Peyer's patch (tissue), 4 donors: ENCODE measurements at places on chromosomes 7 and 10. TPM values are rescaled to one million over a fixed set of nuclear protein-coding genes. Genes with fewer than 3 reads are reported as not detected.
A peak's percentile ranks its signal among the peaks of the same experiment; 100 is the strongest.

Gene GSAP
- total RNA-seq = 27.2 TPM

- no peak for DNase-seq
Observed at GRCh38 chr10:10873915-10874314, 143.8 kb upstream of the CELF2 start.

DNA sequence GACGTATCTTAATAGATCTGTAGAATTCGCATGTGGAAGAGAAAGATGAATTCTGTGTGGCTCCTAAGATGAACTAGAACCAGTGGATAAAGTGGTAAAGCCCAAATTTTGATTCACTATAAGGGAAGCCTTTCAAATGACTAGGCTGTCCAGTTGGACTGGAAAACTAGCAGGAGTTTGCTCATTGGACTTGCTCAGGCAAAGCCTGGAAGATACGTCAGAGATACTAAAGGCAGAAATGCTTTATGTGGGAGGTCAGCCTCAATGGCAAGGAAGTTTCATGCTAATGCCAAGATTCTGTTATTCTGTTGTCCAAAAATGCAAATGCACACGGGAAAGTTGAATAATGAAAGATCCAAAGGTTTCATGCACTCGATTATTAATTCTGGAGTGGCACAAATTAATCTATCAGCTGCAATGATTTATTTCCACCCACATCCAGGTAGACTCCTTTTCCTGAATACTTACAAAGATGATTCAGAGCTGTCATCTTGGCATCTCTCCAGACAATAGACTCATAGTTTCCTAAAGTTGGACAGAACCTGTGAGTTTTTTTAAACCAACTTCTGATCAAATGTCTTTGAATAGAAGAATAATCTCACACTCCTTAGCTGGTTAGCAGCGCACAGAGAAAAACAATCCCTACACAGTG is 20.5 kb upstream of the PPP1R3C start:
- DNase-seq = no peak

DNA sequence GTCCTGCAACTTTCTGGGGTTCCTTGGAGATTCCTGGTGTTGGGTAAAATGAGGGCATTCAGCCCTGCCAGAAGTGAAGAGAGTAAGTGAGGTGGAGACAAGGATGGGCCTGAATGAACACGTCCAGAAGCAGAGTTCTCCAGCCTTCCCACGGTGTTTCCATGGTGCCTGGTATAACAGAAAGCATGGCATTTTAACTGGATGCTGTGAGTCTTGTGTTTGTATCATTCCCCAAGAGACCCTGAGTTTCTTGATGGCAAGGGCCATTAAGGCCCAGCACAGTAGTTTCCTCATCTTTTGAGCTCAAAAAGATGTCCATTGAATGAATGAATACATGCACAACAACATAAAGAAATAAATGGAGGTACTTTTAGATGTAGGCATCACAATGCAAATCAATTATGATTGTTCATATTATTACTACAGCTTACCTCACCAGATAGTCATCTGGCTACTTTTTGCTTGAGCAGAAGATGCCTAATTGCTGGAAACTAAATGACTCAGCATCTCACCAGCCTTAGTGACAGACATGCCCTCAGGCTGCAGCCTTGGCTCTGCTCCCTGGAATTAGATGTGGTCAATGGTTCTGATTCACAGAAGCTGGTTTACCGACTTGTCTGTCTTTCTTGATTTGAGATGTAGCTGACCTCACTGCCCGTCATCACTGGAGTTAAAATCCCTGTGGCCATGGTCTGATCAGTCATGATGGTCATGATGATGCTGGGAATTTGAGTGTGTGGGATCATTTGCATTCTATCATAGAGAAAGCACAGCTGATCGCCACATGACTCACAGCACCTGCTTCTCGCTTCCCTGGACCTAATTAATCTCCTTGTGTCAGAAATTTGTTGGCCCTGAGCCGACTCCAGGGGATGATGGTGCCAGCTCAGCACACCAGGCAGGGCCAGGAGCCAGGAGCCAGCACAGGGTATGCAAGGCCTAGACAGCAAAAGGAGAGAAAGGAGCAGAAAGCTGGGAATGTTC is 83.9 kb downstream of the CXCL12 start:
- no peak for DNase-seq

DNA sequence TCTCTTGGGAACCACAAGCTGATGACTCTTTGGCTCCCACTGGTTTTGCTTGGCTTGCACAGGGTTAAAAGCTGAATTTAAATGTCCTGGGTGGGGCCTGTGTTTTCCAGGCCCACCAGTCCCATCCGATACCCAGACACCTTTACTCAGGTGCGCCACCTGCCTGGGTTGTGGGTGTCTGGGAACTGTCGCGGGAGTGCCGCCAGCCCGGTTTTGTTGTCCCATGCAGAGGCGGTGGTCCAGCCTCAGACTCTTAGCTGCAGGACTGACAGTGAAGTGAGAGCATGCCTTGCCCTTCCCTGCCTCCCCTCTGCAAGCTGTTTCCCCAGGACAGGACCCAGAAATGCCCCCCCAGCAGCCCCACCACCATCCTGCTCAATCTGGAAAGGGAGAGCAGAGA is 255.6 kb upstream of the ZNF32 start:
- no peak for DNase-seq

Gene HABP2
- total RNA-seq = not detected

GRCh38 chr7:24972991-24973390 is 7.0 kb downstream of the OSBPL3 start:
- DNase-seq = no peak

Gene PCLO
- 70.7 TPM for total RNA-seq

DNA sequence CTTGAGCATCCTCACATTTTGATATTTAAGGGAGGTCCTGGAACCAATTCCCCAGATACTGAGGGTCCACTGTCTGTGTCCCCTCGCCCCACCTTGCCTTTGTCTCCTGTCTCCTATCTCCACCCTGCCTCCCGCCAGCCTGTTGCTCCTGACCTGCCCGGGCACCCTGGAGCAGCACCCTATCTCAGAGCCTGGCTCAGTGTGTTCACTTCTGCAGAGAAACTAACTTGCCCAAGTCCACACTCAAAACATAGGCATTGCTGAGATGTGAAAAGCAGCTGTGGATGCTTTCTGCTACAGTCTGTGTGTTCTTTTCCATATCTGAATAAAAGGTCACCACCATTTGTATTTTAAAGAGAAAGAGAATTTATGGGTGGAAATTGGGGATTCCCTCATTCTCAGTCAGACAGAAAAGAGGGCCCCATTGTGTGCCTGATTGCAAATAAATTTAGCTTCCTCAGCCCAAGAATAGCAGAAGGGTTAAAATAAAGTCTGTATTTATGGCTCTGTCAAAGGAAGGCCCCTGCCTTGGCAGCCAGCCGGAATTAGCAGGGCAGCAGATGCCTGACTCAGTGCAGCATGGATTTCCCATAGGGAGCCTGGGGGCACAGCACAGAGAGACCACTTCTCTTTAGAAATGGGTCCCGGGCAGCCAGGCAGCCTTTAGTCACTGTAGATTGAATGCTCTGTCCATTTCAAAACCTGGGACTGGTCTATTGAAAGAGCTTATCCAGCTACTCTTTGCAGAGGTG is 161.3 kb downstream of the EGFR start:
- DNase-seq = no peak

DNA sequence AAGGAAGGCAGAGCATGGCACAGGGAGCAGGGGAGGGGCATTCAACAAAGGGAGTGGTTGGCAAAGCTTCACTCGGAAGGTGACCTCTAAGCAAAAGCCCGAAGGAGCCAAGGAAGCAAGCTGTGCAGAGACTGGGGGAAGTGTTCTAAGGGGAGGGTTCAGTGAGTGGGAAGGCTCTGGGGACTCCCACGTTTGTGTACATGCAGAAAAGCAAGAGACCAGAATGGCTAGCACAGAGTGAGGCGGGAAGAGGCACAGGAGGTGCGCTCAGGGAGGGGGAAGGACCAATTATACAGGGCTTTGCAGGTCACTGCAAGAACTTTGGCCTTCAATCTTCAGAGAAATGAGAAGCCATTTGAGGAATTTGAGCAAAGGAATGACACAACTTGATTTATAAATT is 7.4 kb downstream of the ARHGAP21 start:
- peak; percentile 71 for DNase-seq

DNA sequence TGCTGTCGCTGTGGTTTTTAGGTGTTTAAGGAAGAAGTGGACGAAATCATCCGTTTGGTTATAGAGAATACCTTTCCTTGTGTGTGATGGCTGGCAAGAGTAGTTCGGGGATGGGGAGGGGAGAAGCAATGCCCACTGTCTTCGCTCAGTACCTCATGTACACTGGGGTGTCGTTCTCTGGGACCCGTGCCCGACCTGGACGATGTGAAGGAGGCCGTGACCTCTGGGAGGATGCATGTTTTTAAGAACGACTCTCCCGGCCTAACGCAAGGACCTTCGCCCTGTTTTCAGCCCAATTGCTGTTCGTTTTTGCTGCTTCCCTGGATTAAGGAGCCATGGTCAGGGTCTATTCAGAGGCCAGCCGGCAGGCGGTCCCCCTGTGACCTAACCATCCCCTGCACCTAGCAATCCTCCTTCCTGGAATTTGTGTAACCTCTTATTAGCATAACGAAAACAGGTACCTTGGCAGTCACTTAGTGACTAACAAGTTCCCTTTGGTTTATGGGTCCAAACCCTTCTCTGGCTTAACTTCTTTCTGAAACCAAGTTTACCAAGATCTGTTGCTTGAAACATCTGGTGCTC is 1.3 kb downstream of the NFE2L3 start:
- DNase-seq = peak; percentile 56

DNA sequence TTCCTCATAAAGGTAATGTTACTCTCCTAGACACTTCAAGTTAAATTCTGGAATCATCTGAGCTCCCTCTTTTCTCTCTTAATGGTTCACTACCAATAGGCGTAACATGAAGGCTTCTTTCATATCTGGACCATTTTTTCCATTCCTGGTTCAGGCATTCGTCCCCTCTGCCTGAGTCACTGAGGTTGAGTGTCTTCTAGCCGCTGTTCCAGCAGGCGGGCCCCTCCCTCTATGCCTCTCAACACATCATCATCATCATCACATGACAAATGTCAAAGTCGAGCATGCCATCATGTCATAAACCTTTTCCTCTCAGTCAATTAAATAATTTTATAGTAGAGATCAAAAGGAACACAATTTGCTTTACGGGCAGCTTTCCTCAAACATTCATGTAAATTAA is 168.9 kb upstream of the ASAH2 start:
- peak; percentile 63 for DNase-seq

Gene OR2A12
- total RNA-seq = not detected

DNA sequence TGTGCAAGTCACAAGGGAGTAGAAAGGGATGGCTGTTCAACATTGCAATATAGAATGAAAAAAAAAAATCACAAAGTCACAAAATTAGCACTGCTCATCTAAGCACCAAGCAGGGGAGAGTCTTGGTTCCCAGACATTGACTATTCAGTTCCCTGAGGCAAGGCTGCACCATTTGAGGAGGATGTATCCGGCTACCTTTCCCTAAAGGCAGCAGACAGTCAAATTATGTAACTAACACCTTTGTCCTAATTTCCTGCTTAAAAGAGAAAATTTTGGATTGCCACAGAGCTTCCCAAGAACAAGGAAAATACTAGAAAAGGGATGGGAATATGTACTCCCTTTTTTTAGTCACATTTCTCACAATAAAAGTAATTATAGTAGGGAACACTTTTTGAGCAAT is 148.1 kb downstream of the PCLO start:
- DNase-seq = no peak

DNA sequence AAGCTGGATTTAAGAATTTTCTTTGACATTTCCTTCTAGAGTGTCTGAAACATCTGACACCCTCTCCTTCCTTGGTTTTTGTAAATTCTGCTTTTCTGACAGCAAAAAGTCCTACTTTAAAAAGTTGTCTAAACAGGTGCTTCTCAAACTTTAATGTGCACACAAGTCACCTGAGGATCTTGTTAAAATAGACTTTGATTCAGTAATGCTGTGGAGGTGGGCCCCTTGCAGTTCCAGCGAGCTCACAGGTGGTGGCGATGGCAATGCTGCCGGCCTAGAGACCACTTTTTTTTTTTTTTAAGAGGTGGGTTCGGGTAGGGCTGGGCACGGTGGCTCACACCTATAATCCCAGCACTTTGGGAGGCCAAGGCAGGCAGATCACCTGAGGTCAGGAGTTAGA is 77.1 kb downstream of the ABCC2 start:
- no peak for DNase-seq

Gene PAX4
- not detected for total RNA-seq

- DNase-seq = no peak
Observed at GRCh38 chr7:158468700-158469296, 118.8 kb downstream of the PTPRN2 start.

Gene CYP3A5
- total RNA-seq = 832 TPM

GRCh38 chr7:253581-254336 is 36.2 kb upstream of the FOXL3 start:
- DNase-seq = no peak

GRCh38 chr10:100878291-100878910 is 34.4 kb upstream of the SLF2 start:
- DNase-seq = peak; percentile 18

- no peak for DNase-seq
Observed at GRCh38 chr7:85608804-85609203, 421.9 kb upstream of the SEMA3D start.

- peak; percentile 100 for DNase-seq
Observed at GRCh38 chr10:92592761-92593618, at the start of gene KIF11. TSS of gene KIF11 (plus strand) at chr10:92593130. CDS start at chr10:92593376, 246 bp downstream.

GRCh38 chr10:63862860-63863259 is 341.7 kb downstream of the REEP3 start:
- DNase-seq = no peak

- no peak for DNase-seq
Observed at GRCh38 chr7:127799535-127800305, 147.7 kb downstream of the SND1 start.

DNA sequence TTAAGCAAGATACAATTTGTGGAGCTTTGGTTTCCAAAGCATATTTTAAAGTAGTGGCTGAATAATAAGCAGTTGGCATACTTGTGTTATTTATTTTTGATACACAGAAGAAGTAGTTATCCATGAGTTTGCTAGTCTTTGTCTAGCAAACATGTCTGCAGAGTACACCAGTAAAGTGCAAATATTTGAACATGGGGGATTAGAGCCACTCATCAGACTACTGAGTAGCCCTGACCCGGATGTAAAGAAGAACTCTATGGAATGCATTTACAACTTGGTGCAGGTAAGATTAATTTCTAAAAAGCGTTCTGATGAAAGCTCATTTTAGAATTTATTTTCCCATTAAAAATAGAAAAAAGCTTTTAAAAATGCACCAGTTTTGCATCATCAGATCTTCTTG is 31.4 kb downstream of the ARMC3 start:
- no peak for DNase-seq

- no peak for DNase-seq
Observed at GRCh38 chr10:13338390-13339110, 9.5 kb downstream of the SEPHS1 start.

Gene PLA2G12B
- 6.6 TPM for total RNA-seq

Gene MPP7
- total RNA-seq = 15.4 TPM
